H1 (cell line): ENCODE measurements at places on chromosomes 2 and 18. TPM values are rescaled to one million over a fixed set of nuclear protein-coding genes. Genes with fewer than 3 reads are reported as not detected.

Gene CCDC141
- 21.4 and 21.6 TPM in 2 replicates for total RNA-seq

Gene DGUOK
- 103 and 110 TPM in 2 replicates for total RNA-seq

Gene REG3G
- total RNA-seq, result not detected in 2 replicates

Gene SESTD1
- total RNA-seq, result 49.6 and 52.8 TPM in 2 replicates

Gene SAG
- total RNA-seq, result not detected in 2 replicates

Gene MARCHF7
- total RNA-seq, result 108 and 116 TPM in 2 replicates

Gene CCDC74B
- 4.3 and 6.7 TPM in 2 replicates for total RNA-seq

Gene WDR12
- total RNA-seq, result 150 and 183 TPM in 2 replicates

Gene KIDINS220
- total RNA-seq, result 26.7 and 27.1 TPM in 2 replicates

Gene NPHP1
- 2.8 and 3.3 TPM in 2 replicates for total RNA-seq

Gene POTEF
- total RNA-seq, result 0.15 and 0.24 TPM in 2 replicates

Gene PDE11A
- total RNA-seq, result 0.19 and 0.36 TPM in 2 replicates
